Activated CD8-positive, alpha-beta memory T cell treated with anti-CD3 and anti-CD28 coated beads for 1 hour (primary cell): ENCODE measurements at places on chromosomes 4 and X.

DNA sequence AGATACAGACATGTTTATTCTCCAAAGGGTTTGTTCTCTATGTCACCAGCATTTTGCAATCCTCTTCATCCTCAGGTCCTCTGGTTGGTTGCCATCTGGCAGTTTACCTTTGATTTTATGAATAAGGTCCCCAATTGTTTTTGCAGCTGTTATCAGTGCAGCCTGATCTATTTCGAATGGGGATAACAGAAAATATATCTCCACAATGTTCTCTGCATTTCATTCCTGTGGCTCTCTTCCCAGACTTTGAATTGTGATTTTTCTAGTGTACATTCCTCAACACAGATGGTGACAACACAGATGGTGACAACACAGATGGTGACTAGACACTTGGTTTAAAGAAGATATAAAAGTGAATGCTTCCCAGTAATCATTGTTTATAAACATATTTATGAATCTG, 74.1 kb downstream of the FBXO8 start:
- no peak for DNase-seq

DNA sequence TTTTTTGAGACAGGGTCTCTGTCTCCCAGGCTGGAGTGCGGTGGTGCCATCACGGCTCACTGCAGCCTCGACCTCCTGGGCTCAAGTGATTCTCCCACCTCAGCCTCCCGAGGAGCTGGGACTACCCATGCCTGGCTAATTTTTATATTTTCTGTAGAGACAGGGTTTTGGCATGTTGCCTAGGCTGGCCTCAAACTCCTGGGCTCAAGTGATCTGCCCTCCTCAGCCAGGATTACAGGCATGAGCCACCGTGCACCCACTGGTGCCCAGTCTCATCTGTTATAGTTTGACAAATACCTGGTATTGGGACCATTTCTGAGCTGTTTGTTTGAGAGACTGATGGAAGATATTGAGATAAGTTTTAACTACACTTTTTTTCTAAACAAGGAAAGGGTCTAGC, 57.5 kb upstream of the SMIM10 start:
- DNase-seq = no peak

- no peak for DNase-seq
Observed at GRCh38 chr4:86876894-86877685, 15.1 kb downstream of the C4orf36 start.

DNA sequence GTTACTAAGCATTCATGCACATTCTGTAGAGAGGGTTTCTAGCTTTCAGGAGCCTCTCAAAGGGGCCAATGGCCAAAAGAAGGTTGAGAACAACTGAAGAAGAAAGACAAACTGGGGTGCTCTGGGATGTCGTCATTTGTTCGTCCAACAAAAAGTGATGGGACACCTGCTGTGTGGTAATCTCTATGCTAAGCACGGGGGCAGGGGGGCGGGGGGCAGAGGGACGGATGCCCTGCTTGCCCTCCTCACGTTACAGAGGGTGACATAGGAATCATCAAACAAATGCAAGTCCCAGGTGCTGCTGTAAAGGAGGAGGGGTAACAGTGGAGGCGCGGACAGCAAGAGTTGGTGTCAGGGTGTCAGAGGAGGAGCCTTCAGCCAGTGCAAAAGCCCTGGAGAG, 12.8 kb upstream of the CRMP1 start:
- DNase-seq = no peak

GRCh38 chr4:90958256-90958895, 831.2 kb downstream of the CCSER1 start:
- no peak for DNase-seq

DNA sequence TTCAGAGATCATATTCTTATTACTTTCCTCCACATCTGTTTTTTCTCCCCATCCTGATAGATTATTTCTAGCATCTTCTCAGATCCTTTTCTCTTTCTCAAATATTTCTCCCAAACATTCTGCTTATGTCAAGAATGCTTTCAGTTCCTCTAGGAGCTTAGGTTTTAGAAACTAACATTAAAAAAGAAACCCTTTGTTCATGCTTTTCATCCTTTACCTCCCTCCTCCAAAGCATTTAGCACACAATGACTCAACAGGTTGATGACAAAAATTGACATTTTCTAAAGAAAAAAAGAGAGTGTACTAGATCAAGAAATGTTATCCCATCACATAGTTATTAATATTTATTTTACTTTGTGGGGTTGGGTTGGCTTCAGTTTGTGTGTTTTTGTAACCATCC, 16.5 kb upstream of the ALB start:
- DNase-seq = no peak

- no peak for DNase-seq
Observed at GRCh38 chr4:121454251-121454979, 73.6 kb upstream of the QRFPR start.

GRCh38 chrX:34658326-34658725, 1.2 kb upstream of the TMEM47 start:
- DNase-seq = no peak

DNA sequence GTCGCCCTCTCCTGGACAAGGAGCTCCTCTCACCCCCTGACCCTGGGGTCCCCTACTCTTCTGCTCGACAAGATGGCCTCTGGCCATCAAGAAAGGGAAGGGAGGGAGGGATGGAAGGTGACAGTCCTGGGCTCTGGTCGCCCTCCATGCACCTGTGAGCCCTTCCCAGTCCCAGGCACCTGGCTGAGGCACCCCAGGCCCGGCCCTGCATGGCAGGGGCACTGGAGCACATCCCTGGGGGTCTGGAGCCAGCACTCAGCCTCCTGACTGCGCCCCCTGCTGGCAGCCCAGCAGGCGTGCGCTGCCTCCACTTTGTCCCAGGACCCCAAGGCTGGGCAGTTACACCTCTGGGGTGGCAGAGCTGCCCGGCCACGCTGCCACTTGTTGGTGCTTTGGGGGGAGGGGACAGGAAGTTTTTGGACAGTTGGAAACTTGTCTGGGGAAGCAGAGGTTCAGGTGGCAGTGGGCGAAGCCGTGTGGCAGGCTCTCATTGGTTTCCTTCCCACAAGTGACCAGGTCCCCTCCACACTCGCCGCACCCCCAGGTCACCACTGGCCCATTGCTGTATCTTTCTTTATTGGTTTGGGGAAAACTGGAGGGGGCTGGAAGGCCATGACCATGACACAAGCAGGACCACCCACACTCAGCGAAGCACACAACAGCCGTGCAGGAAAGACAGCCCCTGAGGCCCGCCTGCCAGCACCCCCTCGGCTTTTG, 4.3 kb downstream of the PNCK start:
- DNase-seq = no peak
